NCI-H1417 treated with DMSO at 0.1 percent for 48 hours (cell line): ENCODE measurements at places on chromosomes 1 and 21.

GRCh38 chr1:94314222-94314858 is 77.0 kb upstream of the ARHGAP29 start:
- no peak for DNase-seq

DNA sequence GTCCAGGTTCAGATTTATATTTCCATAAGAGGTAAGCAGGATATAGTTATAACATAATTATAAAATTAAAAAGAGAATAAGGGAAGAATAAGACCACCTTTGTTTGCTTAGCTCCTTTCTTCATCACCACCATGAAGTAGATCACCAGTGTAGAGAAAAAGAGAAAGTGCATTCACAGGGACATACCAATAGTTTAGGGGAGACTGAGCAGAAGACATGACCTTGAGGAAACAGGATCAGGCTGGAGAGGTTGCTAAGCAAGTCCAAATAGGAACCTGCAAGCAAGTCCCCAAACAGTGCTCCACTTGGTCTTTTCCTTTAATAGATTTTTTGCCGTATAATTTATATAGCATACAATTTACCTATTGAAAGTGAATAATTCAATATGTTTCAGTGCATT is 63.0 kb downstream of the KCNT2 start:
- DNase-seq, result no peak

DNA sequence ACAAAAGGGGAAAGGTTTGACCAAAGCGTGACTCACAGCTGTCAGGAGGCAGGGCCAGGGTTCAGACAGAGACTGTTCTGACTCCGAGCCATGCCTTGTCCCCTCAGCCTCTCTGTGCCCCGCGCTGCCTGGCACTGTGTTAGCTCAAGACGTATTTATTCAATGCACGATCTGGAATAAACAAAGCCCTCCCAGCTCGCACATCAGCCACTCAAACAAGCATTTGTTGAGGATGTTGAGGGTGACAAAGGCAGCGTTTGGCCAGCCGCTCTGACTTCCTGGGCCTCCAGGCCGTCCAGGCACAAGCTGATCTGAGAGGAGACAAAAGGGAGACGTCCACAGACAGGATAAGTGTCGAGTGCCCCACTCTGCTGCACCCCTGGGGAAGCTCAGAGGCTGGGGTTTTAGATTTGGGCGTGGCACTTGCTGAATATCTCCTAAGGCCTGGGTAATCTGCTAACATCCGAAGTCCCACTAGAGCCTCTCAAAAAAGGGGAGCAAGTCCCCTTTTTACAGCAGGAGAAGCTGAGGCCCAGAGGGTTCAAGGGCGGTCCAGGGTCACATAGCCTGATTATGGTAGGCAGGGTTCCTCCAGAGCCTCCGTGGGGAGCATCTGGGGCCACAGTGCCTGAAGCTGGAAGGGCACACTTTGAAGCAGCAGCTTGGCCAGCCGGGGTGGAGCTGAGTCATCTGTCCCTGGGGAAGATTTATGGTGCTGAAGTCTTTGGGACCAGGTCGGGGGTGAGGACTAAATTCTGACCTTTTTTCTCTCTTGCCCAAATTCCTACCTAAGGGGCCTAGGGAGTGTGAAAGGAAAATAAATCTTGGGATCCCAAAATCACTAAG is 95.9 kb downstream of the SPSB1 start:
- DNase-seq, result no peak

DNA sequence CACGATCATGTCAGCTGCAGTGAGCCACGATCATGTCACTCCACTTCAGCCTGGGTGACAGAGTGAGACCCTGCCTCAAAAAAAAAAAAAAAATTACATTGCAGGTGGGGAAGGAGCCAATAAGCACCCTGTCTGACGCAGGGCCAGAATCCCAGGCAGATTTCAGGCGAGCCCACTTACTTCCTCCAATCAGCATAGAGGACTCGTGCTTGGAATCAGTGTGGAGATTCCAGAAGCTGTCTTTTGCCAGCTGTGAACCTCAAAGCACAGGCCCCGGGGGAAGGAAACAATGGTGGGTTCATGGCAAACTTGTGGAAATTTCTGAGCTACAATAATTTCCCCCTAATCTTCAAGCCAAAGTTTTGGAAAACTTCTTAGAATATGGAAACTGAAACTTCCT is 178.2 kb upstream of the ZNF644 start:
- DNase-seq, result no peak

- no peak for DNase-seq
Observed at GRCh38 chr1:178644308-178645120, 80.5 kb upstream of the RALGPS2 start.

DNA sequence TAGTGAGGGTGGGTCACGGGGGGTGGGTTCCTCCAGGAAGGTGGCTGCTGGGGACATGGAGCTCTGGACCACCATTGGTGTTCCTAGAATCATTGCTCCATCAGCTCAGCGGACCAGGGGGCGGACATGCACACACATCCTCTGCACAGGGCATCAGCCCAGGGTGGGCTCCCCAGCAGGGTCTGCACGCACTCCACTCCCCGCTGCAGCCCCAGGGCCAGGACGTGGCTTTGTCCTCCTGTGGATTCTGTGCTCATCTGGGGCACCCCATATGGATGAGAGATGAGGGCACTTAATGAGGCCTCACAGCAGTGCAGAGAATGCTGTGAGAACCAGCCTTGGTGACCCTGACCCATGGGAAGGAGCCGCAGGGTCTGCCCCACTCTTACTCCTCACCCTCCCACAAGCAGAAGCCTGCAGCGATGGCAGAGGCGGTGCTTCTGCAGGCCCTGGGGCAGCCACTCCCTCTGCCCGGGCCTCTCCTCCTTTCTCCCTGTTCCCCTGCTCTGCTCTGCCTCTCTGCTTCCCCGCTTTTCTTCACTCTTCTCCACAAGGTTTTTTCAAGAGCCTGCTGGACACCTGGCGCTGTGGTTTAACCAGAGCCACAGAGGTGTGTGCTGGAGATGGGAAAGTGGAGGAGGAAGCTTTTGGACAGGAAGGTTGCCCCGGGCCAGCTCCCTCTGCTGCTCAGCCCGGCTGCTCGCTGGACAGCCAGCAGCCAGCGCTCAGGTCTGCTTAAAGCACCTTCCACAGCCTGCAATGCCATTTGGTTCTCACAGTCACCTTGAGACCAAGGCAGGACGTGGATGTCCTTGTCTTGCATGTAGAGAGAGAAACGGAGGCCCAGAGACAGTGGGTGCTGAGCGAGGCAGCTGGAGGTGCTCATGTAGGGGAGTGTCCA is 26.3 kb upstream of the PCBP3 start:
- DNase-seq, result no peak

DNA sequence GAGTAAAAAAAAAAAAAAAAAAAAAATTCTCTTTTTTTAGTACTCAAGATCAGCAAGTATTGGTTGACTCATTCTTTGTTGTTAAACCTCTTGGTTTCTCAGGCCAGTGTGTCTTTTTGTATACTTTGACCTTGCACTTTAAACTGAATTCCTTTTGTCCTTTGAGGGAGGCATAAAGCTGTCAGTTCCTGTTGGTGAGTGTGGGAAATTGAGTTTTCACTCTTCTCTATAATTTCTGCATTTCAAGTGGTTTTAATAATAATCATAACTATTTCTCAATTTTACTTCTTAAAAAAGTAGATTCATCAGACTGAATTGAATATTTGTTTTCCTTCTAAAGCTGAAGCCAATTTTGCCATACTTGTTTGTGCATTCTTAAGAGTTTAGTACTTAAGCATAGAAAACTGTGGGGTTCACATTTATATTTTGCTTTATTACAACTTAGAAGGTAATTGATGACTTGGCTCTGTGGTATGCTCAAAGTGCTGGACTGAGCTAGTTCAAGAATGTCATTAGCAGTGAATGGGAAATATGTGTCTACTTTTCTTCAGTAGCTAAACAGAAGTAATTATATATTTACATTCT is 43.4 kb downstream of the ITSN1 start:
- no peak for DNase-seq

DNA sequence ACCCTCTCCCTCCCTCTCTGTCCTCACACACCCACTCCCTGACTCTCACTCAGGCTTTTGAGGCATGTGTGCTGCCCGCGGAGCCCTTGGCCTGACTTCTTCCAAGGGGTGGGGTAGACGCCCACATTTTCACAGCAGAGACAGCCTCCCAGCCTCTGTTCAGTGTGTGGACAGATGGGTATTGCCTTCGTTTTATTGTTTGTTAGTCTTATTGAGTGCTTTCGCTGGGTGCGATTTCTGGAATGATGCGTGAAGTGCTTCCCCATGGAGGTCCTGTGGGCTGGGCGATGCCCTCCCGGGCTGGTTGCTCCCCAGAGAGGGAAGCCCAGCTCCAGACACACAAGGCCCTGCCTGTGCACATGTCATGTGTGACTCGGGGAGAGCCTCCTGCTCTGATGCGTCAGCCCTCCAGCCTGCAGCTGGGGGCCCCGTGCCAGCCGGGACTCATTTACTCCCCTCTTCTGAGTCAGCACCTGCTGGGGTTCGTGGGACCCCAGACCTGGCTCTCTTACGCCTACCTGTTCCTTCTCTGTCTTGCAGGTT is 14.7 kb downstream of the PDXK start:
- no peak for DNase-seq

DNA sequence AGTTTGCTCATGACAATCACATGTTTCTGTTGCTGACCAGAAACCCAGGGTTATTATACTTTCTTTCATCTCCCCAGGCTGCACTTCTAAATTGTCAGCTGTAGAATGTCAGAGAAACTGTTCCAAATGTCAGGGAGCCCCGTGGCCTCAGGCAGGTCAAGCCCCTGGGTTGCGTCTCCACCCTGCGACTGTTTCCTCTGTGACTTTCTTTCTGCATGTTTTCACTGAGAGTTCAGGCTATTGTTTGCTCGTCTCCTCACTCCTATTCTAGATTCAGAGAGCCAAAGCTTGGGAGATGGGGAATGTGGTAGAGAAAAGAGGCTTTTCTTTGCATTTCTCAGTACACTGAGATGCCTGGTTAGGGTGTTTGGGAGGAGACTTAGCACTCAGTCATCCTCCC is 97.4 kb downstream of the CENPF start:
- DNase-seq, result no peak

DNA sequence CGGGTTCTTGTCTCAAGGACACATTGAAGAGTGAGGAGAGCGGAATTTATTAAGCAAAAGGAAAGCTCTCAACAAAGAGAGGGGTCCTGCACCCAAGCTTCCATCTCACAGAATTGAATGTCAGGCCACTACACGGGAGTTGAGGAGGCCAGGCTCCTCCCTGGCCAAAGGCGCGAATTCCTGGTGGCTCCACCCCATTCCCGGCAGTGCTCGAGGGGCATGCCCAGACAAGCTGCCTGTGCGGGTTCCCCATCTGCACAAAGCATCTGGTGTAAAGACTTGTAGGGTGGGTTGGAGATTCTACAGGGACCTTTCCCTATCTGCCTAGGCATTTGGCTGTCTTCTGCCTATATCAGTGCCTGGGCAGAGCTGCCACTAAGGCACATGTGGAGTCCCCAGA is 648.5 kb upstream of the PKN2 start:
- no peak for DNase-seq

- DNase-seq, result no peak
Observed at GRCh38 chr1:201751872-201752271, 77.1 kb upstream of the IPO9 start.

DNA sequence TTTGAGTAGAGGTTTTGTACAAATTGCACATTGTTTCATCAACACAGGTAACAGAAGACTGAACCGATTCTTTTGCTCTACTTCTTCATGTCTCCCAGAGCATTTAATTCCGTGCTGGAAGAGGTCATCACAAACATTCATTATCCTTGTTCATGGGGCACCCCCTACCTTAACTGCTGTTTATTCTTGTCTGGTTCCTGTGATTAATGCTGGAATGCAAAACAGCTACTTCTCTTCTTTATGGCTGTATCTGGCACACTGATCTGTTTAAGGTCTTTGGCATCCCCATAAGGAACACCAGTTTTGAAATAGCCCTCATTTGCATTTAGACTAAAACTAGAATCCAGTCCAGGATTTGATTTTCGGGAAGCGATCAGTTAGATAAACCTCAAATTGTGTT is 42.2 kb downstream of the NTNG1 start:
- no peak for DNase-seq

- no peak for DNase-seq
Observed at GRCh38 chr1:109592916-109593315, 26.5 kb downstream of the GNAT2 start.

DNA sequence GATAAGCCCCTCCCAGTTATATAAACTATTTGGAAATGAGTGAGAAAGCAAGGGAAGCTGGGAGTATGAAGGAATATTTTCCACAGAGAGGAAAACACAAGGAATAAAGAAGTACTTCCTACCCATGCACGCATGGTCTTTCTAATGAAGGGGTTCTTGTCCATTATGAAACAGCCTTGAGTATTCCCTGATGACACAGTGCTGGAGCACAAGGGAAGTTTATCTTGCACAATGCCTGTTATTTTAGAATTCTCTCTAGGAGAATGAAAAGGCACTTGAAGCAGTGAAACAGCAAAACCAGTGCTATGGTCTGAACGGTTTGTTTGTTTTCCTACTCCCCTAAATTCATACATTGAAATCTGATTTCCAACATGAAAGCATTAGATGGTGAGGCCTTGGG is 38.6 kb upstream of the ADAMTS1 start:
- DNase-seq, result no peak

DNA sequence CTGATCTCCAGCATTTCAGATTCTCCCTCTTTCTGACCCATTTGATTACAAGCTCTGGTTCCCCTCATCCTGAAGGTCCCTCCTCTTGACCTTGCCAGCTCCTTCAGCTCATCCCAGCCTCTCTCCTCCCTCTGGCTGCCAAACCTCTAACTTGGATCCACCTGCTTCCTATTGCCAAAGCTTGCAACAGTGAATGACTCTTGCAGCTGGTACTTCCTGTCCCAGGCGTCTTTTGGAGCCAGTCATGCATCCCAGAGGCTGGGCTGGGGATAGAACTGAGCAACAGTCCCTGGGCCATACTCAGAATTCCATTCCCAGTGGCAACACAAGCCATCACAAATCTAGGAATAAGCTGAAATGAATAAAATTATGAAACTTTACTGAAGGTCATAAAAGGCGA is 27.7 kb upstream of the SPOCD1 start:
- no peak for DNase-seq

DNA sequence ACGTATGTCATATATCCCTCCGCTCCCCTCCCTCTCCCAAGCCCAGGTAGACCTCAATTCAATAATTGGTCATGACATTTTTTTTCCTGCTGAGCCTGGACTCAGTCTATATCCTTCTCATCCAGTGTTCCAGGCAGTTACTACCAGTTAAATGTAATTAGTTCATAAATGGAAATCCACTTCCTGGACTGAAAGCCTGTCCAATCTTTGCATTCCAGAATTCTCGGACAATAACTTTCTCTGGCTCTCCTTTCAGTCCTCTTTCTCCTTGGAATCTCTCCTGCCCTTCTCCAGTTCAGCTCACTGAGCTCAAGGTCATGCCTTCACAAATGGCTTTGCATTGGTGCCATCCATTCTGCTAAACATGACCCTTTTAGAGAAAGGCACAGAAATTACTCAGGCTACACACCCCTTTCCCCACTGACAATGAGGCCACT is 34.8 kb downstream of the VWA5B1 start:
- no peak for DNase-seq

GRCh38 chr1:91404151-91405012 is at the start of gene HFM1:
HFM1 (minus strand) TSS chr1:91404837; CDS start chr1:91401082, 3,755 bp downstream.
- DNase-seq, result peak; percentile 67

- no peak for DNase-seq
Observed at GRCh38 chr1:203316626-203317093, 11.3 kb downstream of the BTG2 start.

- DNase-seq, result no peak
Observed at GRCh38 chr1:165902565-165902964, 75.2 kb downstream of the UCK2 start.
